ENCODE measurements at places on chromosomes 7 and 10.

- DNase-seq, result no peak
These were observed 44.0 kb downstream of the ASB13 start for GRCh38 chr10:5622186-5622960.

DNA sequence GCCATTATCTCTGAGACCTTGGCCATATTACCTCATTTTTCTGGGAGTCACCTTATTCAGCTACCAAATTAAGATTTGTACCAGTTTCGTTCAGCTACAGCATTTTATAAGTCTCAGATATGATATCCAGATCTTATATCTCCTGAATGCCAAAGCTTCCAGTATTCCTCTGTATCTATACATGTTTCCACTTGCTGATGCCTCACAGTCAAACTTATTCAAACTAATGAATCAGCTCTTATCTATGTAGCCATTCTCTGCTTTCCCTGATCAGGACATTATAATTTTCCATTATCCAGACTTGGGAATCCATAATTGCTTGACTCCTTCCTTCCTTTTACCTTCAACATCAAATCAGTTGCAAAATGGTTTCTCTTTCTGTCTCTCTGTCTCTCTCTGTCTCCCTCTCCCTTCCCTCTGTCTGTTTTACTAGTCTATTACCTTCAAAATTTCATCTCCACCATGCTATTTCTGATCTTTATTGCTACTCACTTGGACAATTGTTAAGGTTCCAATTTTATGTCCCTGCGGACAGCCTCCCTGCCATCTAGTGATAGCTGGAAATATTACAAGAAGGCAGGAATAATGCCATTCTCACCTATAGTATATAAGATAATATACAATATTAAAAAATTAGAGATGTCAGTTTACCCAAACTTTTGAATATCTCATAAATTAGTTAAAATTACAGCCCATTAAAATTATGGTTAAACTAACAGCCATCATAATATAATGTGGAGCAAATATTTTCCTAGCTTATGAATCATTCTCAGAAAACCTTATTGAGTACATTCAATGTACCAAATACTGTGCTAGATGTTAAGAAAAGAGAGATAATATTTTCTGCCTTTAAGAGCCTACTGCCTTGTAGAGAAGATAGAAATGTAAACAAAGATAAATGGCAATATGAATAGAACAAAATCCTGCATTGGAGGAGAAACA is 89.8 kb downstream of the PCLO start:
- DNase-seq, result no peak

- peak; percentile 47 for DNase-seq
These were observed 21.1 kb downstream of the FAM53B start for GRCh38 chr10:124722798-124723783.

DNA sequence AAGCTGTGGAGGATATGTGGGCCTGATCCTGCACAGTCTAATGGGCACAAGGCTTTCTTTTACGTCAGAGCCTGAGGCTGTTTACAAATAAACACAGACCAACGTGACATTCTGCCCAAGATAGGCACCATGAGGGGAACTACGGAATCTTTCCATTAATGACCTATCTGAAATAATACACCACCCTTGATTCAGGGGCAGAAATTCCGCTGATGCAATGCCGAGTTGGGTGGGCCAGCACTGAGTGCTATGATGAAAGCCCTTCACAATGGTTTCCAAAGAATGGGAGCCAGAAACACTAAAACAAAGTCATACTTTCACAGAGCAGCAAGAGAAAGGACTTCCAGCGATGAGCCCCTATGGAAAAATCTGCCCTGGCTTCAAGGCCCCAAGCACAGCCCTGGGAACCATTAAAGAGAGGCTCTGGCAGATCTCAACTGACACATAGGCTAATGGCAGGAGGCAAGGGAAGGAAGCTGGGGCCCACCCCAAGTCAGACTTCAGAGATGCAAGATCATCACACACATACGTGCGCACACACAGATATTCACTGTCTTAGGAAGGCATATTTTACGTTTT is 72.2 kb upstream of the DLX6 start:
- no peak for DNase-seq

GRCh38 chr10:126058104-126058503 is 161.7 kb downstream of the FANK1 start:
- no peak for DNase-seq

DNA sequence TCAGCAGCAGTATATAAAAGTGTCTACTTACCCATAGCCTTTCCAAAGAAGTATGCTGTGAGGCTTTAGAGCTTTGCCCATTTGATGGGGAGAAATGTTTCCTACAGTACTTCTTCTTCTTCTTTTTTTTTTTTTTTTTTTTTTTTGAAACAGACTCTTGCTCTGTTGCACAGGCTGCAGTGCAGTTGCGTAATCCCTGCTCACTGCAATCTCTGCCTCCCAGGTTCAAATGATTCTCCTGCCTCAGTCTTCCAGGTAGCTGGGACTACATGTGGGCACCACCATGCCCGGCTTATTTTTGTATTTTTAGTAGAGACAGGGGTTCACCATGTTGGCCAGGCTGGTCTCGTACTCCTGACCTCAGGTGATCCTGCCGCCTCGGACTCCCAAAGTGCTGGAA is 101.7 kb upstream of the TMEM26 start:
- no peak for DNase-seq

DNA sequence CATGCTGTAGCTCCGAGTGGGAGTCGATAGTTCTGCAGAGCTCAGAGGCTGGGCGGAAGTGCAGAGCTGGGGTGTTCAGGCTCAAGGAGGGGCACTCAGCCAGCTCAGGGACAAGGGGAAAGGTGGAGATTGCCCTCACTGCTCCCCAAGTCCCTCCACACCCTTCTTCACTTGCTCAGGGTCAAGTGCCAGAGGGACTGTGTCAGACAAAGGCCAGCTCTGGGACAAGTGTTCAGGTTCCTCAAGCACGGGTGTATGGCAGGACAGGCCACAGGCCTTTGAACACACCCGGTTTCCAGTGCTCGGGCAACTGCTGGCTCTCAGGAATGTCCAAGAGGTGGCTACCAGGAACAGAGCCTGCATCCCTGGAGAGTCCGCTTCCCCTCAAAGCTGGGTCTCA is 293.0 kb upstream of the PODXL start:
- DNase-seq, result no peak

DNA sequence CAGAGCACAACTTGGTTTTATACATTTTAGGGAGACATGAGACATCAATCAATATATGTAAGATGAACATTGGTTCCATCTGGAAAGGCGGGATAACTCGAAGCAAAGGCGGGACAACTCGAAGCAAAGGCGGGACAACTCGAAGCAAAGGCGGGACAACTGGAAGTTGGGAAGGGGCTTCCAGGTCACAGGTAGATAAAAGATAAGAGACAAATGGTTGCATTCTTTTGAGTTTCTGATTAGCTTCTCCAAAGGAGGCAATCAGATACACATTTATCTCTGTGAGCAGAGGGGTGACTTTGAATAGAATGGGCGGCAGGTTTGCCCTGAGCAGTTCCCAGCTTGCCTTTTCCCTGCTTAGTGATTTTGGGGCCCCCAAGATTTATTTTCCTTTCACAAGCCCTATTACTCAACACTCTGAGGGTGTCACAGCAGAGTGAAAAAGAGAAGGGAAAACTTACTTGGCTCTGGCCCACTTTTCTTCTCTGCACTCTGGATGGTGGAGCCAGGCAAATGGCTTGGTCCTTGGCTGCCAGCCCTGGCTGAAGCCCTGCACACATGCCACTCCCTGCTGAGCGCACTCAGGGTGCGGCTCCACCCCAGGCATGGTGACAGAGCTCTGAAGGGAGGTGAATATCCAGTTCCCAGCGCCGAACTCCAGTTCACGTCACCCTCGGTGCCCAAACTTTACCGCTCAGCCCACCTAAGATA is 46.7 kb downstream of the PARD3 start:
- DNase-seq, result no peak

- DNase-seq, result peak; percentile 50
These were observed 4.8 kb downstream of the ELOVL3 start for GRCh38 chr10:102230861-102231356.

DNA sequence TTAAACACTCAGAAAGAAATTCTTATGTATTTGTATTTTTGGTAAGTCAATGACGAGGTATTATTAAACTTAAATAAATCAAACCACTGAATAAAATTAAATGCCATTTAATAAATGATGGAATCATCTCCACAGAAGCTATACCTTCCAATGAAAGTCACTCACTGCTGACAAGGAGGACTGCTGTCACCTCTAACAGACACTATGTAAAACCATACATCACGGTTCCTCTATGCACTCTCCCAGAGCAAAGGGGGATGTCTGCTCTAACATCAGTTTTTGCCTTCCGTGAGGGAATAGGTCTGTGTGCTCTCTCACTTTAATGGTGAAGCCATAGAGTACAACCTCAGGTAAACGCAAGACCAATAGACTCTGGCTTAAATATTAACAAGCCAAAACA is 99.7 kb upstream of the DDC start:
- DNase-seq, result no peak

GRCh38 chr7:110830778-110831177 is 260.1 kb upstream of the LRRN3 start:
- DNase-seq, result no peak

- no peak for DNase-seq
These were observed 11.8 kb downstream of the MOSPD3 start for GRCh38 chr7:100623951-100624824.

GRCh38 chr10:123009105-123009820 is 457 bp downstream of the ACADSB start:
- no peak for DNase-seq

DNA sequence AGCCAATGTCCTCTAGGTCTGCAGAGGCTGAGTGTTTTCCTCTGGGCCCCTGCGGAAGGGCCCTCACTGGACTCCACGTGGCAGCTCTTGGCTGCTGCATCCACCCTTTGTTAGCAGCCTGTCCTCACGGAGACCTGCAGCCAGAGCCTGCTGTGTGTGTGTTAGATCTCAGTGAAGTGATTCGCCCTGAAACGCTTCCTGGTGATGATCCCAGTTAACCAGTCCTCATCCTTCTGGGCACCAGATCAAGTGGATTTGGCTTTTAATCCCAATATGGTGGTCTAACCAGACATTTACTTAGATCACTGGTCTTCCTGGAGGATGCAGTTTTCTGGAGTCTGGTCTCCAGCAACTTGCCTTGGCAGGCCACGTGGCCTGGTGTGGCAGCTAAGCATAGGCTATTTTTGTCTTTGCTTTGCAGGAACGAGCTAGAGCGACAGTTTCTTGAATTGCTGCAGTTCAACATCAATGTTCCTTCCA is 39.5 kb upstream of the GJD4 start:
- DNase-seq, result no peak

DNA sequence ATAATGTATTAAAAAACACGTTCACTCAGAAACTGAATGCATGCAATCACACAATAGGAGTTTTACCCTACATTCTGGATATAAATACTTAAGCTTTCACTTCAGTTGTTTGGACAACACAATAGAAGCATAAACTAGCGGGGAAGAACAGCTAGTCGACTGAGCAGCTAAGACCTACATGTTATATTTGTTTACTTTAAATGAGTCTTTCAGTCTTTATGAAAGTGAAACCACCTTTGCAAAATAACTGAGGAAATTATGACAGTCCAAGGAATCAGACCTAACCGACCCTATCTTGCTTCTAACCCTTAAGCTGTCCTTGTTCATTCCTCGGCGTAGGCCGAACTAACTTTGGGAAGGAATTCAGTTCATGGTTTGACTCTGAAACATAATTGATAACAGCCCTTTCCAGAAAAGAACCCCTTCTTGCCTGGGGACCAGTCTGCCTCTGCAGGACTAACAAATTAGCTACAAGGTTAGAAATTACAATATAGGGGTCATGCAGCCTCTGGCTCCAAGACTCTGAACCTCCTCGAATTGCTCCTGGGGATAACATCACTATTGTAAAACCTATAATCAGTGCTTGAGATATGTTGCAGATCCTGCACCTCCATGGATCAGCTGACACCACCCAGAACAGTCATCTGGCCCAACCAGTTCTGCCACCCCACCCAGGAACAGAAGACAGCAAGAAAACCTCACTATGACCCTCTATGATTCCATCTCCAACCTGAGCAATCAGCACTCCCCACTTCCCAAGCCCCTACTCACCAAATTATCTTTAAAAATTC is 185.1 kb upstream of the KLF6 start:
- no peak for DNase-seq

DNA sequence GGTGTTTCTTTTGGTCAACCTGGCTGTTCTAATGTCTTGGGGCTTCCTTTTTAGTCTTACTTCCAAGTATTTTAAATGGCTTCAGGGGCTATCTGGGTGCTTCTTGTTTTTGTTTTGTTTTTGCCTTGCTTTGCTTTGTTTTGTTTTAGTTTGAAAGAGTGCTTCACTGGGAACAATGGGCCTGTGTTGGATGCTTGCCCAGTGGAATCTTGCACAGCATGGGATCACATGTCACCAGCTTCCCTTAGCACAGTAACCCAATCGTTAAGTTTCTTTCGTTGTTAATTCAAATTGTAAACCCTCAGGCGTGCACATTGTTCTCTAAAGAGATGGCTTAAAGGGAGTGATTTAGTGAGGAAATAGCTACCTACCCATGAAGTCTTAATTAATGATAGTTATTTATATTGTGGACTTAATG is 8.9 kb downstream of the COL17A1 start:
- DNase-seq, result no peak

DNA sequence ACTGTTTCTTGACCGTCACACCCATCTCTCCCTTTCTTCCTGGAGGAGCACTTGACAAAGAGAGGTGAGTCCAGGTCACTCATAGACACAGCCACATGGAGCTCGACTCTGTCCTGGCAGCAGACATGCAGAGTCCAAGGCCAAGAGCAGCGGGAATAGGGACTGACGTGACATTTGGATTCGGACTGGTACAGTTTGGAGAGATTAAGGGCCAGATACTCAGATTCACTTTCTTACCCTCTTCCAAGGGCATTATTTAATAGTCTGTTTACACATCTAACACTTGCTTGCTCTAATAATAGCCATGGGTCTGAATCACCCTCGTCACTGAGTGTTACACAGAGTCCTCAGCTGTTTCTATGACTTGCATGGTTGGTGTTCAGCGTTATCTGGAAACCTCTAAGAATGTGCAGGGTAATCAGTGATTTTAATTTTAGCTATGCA is 39.2 kb upstream of the OTUD1 start:
- no peak for DNase-seq

DNA sequence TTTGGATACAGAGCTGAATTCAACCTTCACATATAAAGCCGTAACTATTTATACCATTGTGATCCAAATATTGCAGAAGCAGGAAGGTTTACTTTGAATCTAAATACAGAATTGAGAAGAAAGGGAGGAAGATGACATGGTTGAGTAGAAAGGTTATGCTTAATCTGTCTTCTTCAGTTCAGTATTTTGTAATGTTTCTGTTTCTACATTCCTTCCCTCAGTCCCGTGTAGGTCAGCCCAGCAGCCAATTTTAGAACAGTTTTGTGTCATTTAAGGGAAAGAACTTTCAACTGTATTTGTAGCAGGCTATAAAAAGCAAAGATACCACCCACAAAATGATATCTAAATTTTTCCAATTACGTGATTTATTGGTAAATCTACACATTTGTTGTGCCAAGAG is 97.4 kb downstream of the CPED1 start:
- DNase-seq, result no peak

DNA sequence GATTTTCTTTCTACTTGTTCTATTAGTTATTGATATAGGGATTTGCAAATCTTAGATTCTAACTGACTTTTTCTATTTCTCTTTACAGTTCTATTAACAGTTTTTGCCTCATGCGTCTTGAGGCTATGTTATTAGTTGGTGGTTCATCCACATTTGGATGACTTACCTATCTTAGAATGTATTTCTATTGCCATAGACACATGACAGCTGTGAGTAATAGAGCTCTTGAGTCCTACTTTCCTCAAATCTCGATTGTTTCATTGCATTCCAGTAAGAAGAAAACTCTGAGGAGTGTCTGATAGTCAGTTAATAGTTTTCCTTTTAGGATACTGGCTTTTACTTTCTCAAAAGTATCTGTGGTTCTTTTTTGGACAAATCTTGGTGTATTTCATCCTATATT is 241.4 kb upstream of the ZNF32 start:
- DNase-seq, result no peak
